ENCODE measurements at places on chromosomes 6 and 20.

- DNase-seq = peak; percentile 35
Observed at GRCh38 chr6:53651764-53652401, 13.7 kb downstream of the KLHL31 start.

DNA sequence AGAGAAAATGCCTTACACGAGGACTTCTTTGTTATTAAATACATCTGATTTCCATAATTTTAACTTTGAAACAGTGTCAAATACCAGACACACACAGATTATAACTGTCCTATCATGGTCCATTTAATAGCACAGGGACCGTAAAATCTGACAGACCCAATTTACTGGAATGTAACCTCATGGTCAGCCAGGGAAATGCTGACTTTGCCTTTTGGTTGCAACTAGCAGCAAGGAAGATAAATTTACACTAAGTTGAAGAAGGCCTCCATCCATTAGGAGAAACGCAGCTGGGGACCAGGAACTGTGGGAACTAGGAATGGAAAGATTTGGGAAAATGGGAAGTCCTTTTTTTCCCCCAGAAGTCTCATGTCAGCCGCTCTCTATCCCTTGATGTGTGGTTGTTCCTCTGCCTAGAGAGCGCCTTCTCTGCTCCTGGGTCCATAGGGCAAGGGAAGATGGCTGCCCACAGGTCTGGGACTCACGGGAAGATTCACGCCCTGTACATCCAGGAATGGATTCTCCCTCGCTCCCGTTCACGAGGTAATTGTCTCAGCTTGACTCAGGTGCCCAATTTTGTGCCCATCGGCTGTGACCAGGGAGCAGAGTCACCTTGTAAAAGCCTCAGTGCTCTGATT, 74.6 kb upstream of the L3MBTL3 start:
- DNase-seq = no peak

DNA sequence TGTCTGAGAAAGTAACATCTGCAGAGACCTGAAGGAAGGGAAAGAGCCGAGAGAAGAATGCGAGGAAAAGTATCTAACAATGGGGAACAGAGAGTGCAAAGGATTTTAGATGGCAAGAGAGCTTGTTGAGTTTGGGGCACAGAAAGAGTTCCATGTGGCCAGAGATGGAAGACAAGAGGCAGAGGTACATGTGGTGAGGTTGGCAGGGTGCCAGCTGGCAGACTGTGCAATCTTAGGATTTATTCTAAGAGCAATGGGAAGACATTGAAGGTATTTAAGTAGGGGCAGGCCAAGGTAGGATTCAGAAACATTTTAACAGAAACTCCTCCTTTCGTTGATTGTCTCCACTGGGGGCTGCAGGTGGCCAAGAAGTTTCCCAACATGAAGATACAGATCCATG, 20.4 kb upstream of the LBP start:
- DNase-seq = no peak

DNA sequence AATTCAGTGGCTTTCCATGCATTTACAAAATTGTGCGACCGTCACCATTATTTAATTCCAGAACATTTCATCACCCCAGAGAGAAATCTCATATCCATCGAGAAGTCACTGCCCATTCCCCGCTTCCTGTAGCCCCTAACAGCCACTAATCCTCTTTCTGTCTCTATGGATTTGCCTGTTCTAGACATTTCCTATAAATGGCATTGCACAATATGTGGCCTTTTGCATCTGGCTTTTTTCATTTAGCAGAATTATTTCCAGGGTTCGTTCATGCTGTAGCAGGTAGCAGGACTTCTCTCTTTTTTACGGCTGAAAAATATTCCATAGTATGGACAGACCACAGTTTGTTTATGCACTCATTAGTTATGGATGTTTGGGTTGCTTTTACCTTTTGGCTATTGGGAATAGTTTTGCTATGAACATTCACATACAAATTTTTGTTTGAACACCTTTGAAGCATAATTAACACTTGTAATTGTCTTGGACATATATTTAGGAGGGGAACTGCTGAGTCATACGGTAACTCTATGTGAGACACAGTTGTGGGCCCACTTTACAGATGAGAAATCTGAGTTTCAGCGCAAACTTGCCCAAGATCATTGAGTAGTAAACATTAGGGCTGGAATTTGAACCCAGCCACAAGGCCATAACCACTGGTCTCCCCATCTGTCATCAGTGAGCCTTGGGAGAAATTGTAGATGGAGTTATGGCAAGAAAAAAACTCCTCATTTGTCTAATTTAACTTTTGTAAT, 126.9 kb downstream of the BMP7 start:
- DNase-seq = no peak

DNA sequence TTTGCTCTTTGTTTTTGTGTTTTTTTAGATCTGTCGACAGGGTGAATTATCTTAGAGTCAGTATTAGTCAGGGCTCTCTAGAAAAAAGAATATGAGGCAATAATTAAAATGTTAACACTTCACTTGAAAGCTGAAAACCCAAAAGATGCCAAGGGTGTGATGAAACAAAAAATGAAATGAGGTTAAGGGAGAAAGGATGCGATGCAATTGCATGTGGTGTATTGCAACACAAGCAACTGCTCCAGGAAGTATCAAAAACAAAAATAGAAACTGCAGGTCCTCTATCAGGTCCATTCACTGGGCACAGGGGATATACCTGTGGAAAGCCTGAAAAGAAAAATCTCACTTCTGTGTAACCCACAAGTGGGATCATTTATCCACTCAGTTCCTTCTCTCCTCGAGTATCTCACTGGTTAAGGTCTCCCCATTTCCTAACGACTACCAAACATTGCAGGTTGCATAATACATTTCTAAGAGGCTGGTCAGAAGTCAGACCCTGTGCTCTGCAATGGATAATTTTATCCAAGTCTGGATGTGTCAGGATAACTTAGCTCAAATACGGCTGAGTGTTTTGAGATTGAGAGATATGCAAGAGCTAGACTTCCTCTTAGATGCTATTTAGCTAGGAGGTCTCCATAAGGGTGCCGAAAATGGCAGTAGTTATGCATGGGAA, 257.7 kb upstream of the GJE1 start:
- no peak for DNase-seq

GRCh38 chr20:32820698-32821377, 1.1 kb downstream of the MAPRE1 start:
- DNase-seq = no peak

DNA sequence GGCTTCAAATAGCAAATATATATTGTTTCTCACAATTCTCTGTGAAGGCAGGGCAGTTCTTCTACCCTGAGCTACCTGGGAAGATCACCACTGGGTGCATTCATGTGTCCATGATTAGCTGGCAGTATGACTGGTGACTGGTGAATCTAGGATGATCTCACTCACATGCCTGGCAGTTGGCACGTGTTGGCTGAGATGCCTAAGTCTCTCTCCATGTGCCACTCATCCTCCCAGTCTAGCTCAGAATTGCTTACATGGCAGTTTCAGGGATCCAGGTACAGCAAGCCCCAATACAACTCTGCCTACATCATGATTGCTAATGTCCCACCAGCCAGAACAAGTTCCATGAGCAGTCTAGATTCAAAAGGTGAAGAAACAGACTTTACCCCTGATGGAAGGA, 346.8 kb upstream of the CNR1 start:
- no peak for DNase-seq

DNA sequence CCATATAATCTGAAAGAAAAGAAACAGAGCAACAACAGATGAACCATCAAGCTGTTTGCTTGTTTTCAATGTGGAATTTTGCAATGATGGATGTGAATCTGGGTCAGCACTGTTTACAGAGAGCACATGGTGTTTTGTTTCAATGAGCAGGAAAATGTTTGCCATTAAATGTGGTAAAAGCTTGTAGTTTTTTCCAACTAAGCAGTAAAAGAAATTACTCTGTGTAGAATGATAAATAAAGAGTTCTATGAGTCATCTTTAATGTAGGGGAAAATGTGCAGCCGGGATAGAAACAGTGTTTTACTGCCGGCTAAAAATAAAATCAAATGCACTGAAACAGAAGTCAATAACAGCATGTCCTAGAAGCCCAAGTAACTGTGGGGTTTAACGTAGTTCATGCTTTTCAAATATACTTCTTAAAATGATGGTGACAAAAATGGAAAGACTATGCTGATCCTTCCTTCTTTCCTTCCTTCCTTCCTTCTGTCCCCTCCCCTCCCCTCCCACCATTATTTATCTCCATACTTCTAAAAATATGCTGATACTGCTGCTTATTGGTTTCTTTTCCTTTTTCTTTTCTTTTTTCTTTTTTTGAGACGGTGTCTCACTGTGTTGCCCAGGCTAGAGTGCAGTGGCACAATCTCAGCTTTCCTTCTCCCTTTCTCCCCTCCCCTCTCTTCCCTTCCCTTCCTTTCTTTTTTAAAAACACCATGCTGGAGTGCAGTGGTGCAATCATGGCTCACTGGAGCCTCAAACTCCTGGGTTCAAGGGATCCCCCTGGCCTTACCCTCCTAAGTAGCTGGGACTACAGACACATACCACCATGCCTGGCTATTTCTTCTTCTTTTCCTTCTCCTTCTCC, 6.3 kb upstream of the NAA20 start:
- DNase-seq = no peak

DNA sequence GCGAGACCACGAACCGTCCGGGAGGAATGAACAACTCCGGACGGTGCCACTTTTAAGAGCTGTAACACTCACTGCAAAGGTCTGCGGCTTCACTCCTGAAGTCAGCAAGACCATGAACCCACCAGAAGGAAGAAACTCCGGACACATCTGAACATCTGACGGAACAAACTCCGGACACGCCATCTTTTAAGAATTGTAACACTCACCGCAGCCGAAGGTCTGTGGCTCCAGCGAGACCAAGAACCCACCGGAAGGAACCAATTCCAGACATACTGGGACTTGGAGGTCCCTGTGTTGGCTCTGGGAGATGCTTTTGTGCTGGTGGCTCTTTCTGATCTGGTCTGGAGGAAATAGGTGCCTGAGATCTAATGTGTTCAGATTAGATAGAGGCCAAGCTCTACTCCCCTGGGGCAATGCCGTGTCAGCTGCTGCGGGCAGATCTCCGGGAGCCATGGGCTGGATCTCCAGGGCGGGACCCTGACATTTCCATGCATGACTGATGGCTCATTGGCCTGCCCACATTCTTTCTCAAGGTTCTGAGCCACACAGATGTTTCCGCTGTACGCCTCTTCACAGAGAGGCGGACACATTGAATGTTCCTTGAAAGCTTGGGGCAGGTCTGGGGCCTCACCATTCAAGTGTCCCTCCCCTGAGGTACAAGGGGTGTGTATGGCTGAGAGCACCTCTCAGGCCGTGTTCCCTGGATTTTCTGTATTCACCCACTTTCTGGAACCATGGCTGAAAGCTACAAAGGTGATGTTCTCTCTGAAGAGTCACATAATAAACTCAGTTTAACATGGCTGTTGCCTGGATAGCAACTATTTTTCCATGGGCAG, 29.3 kb downstream of the GMPR start:
- DNase-seq = no peak

DNA sequence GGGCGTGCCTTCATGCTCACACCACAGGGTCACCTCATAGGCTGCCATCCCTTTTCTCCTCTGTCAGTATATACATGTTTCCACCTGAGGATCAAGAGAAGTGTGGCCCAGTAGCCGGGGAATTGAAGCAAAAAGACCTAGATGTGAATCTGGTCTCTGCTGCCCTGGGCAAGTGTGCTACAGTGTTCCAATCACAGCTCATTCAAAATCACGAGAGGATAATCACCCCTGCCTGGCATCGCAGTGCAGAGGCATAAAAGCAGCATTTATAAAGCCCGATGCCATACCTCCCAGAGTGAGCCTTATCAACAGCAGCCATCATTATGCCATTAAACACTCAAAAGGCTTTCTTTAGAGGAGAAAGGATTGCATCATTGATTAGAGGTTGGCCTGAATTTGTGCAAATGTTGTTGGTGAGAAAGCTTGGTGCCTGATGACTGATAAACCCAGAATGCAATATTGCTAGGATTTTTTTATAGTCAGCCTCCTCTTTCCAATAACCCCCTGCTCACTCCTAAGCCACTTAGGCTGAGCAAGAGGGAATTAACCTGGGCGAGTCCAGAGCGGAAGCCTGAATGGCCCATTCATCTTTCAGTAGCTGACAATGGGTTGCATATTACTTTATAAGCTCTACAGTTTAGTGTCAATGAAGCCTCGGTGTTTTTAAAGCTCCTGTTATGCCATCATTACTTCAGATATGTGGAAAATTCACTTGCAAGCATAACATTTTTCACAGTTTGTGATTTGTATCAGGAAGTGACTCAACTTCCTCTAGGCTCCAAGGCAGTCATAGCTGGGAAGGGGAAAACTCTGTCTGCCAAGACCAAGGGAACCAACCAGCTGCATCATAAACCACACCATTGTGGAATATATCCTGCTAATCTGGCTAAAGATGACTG, 92.5 kb upstream of the NXT1 start:
- DNase-seq = no peak

DNA sequence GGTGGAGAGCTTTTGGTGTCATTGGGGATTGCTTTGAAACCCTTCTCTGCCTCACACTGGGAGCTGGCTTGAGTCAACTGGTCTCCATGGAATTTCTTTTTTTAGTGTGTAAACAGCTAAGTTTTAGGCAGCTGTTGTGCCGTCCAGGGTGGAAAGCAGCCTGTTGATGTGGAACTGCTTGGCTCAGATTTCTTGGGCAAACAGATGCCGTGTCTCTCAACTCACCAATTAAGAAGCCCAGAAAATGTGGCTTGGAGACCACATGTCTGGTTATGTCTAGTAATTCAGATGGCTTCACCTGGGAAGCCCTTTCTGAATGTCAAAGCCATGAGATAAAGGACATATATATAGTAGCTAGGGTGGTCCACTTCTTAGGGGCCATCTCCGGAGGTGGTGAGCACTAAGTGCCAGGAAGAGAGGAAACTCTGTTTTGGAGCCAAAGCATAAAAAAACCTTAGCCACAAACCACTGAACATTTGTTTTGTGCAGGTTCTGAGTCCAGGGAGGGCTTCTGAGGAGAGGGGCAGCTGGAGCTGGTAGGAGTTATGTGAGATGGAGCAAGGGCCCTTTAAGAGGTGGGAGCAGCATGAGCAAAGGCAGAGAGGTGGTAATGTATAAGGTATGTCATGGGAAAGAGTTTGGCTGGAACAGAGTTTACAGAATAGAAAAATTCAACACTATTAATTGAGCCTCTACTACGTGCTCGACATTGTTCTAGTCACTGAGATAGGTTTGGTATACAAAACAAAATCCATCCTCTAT, 31.2 kb downstream of the SRSF3 start:
- DNase-seq = no peak

GRCh38 chr20:44291754-44292153, 19.2 kb downstream of the FITM2 start:
- no peak for DNase-seq

DNA sequence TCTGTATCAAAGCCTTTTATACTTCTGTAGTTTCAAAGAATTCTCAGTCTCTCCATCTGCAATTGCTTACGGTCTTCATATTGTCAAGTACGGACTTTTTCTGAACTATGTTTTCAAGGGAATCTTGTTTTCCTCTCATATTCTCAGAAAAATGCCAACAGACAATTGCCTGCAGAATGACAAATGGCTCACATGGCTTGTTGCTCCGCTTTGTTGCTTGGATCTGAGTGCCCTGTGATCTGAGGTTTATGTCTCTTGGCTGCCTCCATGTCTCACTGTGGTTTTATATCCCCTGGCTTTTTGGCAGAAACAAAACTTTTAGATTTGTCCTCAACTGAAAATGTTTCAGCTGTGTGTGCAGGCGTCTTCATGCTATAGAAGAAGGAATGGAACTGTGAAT, 285.4 kb upstream of the CHD6 start:
- DNase-seq = no peak

- DNase-seq = no peak
Observed at GRCh38 chr6:129030215-129030614, 147.3 kb downstream of the LAMA2 start.
